ENCODE measurements at places on chromosomes 13 and 19.
A peak's percentile ranks its signal among the peaks of the same experiment; 100 is the strongest.

DNA sequence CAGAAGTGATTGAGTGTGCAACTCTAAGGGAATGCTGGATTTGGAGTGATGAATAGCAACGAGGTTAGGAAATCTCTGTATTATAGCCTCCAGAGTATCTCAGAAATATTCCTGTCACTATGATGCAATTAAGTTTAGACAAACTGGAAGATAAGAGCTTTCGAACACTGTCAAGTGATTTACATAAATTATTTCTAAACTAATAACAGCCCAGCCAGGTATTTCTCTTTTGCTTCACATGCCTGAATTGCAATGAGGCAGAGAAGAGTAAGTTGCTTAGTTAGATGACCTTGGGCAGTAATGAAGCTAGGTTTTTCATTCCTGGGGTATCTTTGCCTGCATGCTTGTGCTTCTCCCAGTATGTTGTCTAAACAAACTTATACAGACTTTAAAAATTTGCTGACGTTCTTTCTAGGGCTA is 134.5 kb downstream of the LMO7 start:
- peak; percentile 29 for DNase-seq

DNA sequence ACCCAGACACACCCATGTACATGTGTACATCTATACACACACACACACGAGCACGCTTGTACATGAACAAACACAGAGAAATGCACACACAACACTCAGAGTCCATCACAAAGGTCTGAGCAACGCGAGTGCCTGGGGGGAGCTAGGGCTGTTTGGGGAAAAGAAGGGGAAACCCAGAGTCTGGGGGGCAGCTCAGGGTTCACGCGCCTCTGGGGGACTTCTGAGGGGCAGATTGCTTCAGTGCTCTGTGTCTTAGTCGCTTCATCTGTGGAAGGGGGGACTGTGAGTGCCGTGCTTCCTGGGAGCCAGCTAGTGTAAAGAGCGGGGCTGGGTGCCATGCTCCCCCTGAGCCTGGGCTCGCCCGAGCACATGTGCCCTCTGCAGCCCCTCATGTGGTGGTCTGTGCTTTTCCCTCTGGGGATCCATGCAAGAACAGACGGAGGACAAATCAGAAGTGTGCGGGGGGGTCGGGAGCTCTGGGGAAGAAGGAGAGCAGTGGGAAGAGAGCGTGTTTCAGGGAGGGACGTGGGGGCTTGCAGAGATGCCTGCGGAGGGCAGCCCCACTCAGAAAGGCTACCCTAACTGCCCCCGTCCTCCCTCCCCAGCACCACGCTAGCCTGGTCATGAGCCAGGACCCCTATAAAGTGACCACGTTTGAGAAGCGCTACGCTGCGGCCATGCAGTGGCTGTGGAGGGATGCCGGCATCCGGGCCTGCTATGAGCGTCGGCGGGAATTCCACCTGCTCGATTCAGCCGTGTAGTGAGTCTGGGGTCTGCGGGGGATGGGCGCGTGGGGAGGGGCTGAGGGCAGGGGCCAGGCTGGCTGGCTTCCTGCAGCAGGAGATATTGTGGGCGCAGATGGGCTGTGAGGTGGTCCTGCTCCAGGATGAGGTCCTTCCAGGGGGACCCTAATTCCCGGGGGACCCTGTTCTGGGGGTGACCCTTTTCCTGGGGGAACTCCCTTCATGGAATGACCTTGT is 14.0 kb downstream of the GNA15 start:
- no peak for DNase-seq

DNA sequence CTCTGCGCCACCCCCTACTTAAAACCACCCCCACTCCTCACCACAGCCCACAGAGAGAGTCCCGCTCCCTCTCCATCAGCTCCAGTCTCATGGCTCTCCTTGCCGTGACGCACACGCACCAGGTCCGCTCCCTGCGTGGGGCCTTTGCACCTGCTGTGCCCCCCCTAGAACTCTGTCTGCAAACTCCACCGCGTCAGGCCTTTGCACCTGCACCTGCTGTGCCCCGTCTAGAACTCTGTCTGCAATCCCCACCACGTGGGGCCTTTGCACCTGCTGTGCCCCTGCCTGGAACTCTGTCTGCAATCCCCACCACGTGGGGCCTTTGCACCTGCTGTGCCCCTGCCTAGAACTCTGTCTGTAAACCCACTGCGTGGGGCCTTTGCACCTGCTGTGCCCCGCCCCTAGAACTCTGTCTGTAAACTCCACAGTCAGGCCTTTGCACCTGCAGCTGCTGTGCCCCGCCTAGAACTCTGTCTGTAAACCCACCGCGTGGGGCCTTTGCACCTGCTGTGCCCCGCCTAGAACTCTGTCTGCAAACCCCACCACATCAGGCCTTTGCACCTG is 4.2 kb downstream of the SHC2 start:
- DNase-seq, result no peak

DNA sequence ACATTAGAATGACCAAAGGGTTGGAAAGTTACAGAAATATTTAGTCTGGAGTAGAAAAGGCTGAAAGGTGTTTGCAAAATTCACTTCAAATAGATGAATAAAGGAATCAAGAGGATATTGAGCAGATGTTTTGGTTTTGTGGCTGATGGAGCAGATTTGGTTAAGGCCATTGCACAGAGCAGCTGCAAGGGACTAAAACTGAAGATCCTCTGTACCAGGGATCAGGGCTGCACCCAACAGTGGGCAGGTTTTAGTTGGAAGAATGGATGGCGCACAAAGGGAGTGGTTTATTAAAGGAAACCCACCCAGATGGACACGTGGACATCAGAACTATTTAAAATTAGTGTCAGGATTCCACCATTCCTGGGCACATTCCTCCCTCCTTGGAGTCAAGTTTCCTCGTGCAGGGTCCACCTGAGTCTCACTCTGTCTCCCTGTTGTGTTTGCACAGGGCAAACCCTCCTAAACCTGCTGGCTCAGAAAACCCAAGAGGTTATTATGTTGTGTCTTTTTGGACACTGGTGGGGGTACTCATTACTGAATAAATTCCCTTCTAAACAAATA is 9.2 kb upstream of the UBAC2 start:
- no peak for DNase-seq
